ENCODE measurements at places on chromosomes 2 and 18.

DNA sequence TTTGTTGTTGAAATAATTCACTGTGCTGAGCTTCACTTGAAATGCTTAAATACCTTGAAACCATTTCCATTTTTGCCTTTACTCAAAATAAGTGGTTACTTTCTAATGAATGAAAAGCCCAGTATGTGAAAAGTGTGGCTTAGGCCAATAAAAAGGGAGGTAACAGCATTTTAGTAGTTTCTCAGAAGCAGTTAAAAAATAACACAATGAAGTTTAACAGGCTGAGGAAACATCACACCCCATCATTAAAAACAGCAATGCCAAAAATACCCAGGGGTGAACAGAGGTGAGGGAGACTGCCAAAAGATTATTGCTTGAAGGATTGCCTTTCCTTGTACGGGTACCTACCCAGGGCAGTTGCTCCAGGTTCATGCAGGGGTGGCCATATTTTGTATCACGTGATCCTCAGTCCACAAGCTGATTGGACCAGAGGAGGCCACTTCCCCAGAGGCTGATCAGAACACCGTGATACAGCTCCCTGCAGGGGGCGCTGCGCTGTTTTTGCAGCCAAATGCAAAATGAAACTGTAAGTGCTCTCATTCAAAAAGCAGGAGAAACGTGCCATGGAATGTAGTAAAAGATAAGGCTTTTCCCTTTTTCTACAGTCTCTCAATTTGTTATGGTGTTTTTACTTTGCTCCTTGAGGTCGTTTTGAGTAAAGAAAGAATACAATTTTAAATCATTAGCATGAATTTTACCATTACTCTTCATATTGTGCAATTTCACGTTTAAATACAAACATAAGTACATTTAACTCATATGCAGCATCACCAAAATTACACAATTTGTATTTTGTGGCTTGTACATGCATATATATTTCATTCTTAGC lies 70.2 kb upstream of the SH3BP4 start:
- peak; percentile 90 for DNase-seq

GRCh38 chr2:157874348-157874747 lies 1.8 kb downstream of the ACVR1 start:
- DNase-seq: no peak

GRCh38 chr18:37440206-37440605 lies 125.4 kb downstream of the CELF4 start:
- no peak for DNase-seq

DNA sequence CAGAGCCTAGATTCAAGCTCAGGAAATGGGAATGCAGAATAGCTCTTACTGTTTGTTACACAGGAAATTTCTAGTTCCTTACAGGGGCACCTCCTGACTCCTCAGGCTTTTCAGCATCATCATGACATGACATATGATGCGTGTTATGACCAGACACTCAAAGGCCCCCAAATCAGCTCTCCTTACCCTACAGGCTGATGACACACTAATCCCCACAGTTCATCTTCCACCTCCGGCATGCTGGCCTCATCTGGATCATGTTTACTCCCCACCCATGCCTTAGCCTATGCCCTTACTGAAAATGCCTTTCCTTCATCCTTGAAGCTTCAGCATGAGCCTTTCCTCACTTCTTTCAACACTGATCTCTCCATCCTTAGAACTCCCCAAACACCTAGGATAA lies 356.9 kb downstream of the SETBP1 start:
- DNase-seq: no peak

DNA sequence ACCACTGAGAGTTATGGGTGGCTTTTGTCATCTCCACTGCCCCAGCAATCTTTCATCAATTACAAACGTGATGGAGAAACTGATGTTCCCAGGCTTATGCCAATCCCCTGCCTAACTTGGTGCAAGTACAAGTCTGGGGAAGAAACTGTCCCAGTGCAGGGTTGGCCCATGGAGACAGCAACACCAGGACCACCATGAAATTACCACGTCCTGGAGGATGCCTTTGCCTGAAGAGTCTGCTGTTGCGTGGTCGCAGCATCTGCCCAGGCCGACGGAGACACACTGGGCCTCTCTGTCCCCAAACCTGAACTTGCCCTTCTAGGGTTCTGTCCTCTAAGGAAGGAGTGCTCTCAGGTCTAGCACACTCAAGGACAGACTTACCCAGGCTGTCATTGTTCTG lies 496.8 kb upstream of the RAB6C start:
- no peak for DNase-seq

GRCh38 chr2:38692636-38693318 lies 26.9 kb downstream of the GALM start:
- no peak for DNase-seq

GRCh38 chr18:25038261-25038660 lies 313.7 kb downstream of the ZNF521 start:
- no peak for DNase-seq

- no peak for DNase-seq
Measured at GRCh38 chr2:96874198-96874831, 4.4 kb upstream of the SEMA4C start.

GRCh38 chr2:99554238-99554637 lies 64.4 kb upstream of the REV1 start:
- DNase-seq: no peak

DNA sequence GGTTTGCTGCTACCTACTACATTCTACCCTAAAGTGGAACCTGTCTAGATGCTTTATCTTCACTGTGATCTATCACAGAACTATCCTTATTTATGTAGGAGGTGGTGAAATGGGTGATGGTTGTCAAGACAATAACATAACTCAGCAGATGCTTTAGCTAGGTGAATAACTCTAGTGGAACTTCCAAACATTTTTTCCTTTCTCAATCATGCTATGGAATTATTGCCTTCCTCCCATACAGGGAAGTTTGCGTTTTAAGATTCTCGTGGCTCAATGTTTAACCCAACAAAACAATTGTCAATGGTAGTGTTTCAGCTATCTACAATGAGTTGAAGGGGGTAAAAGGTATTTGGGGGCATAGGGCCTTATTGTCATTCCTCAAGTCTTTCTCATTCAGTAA lies 82.6 kb upstream of the GLI2 start:
- DNase-seq: no peak

- no peak for DNase-seq
Measured at GRCh38 chr2:182366628-182367027, 60.2 kb downstream of the PDE1A start.

- no peak for DNase-seq
Measured at GRCh38 chr2:111169268-111169667, 48.6 kb downstream of the BCL2L11 start.

GRCh38 chr2:45583977-45584376 lies 27.1 kb downstream of the SRBD1 start:
- no peak for DNase-seq

DNA sequence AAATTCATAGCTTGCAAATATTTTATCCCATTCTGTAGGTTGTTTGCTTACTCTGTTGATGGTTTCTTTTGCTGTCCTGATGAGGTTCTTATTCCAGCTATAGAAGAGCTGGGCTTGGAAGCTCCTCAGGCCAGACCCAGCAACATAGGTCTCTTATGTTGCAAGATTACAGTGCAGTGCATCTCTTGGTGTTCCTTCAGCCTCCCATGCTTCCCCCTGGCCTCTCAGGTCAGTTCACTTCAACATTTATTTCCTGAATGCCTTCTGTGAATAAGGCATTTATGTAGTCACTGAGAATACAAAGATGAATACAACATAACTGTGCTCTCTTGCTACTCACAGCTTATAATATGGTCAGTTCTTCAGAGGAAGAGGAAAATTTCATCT lies 179.0 kb upstream of the SLC39A10 start:
- DNase-seq: no peak

Data from SK-N-MC (cell line).